ENCODE measurements at places on chromosomes 11 and 22.
A peak's percentile ranks its signal among the peaks of the same experiment; 100 is the strongest.

DNA sequence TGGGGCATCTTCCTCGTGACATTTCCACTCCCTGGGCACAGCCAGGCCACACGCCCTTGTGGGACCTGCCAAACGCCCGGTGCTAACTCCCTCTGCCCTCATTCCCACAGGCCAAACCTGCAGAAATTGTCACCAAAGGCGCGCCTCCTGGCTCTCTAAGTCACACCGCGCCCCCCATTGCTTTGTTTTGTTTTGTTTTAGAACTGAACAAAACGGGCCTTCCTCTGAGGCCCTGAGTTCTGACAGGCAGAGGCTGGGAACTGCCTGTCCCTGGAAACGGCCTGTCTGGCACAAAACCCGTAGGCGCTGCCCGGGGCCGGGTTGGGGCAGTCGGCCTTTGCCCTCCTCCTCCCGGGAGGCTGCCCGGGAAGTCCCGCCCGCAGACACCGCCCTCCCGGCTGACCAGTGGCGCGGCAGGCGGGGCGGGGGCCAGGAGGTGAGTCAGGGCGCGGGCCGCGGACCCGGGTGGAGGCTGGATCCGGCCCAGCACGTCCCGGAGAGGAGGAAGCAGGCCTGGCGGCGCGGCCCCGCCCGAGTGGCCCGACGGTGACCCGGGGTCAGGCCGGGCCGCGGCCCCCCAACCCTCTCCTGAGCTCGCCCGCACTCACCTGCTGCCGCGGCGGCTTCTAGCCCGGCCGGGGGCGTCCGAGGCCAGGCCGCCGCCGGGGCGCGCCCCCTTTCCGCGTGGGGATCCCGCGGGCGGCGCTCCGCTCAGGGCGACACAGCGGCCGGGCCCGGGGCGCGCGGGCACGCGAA lies 465 bp downstream of the SUN2 start:
- DNase-seq: peak; percentile 73

GRCh38 chr11:954392-955153 lies 28.9 kb downstream of the AP2A2 start:
- no peak for DNase-seq

GRCh38 chr22:48600171-48600570 lies 1227.5 kb downstream of the BRD1 start:
- no peak for DNase-seq

- DNase-seq: no peak
Observed at GRCh38 chr11:76269247-76269646, 62.9 kb upstream of the WNT11 start.

DNA sequence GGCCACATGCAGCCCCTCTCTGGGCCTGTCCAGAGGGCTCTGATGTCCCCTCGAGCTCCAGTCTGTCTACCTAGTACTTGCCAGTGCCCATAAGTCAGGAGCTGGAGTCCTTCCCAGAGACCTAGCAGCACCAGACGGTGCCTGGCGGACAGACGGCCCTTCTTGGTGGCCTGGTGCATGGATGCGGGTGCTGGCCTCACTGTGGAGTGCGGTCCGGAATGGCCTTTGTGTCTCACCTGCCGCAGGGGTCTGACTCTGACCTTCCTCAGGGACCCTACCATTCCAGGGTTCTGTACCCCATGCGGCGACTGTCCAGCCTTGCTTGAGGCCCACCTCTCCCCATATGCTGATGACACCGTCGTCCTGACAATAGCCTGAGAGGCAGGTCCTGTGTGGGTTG lies 29.4 kb upstream of the SMIM38 start:
- DNase-seq: no peak

DNA sequence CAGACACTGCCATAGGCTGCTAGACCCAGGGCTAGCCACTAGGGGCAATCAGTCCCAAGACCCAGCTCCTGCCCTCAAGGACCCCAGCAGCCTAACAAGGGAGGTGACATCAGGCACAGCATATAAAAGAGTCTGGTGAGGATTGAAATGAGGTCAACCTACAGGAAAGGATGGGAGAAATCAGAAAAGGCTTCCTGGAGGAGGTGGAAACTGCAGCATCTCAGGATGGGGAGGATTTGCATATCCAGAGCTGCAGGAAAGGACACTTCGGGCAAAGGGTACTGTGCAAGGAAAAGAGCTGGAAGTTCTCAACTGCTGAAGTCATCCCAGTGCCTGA lies 2.9 kb upstream of the ARFGAP2 start:
- peak; percentile 22 for DNase-seq

GRCh38 chr22:18983120-18983651 lies 47.1 kb upstream of the PRODH start:
- no peak for DNase-seq

- DNase-seq: no peak
Observed at GRCh38 chr11:116930177-116930576, 92.8 kb upstream of the APOA1 start.

- DNase-seq: no peak
Observed at GRCh38 chr11:43997022-43997660, 50.6 kb upstream of the ACCSL start.

DNA sequence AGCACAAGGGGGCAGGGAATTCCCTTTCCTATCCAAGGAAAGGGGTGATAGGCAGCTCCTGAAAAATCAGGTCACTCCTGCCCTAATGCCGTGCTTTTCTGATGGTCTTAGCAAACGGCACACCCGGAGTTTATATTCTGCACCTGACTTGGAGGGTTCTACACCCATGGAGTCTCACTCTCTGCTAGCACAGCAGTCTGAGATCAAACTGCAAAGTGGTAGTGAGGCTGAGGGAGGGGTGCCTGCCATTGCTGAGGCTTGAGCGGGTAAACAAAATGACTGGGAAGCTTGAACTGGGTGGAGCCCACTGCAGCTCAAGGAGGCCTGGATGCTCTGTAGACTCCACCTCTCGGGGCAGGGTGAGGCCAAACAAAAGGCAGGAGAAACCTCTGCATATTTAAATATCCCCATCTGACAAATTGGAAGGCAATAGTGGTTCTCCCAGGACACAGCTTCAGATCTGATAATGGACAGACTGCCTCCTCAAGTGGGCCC lies 194.7 kb downstream of the OR4A47 start:
- DNase-seq: no peak

DNA sequence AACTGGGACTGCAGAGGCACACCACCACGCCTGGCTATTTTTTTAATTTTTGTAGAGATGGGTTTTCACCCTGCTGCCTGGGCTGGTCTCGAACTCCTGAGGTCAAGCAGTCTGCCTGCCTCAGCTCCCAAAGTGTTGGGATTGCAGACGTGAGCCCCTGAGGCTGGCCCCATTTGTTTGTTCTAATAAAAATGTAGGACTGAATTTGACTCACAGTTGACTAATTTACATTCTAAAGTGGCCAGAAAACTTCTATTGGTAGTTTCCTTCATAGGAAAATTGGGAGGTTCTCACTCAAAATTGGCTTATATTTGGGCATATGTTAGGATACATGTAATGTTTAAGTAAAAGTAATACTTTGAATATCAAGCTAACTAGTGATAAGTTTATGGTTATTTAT lies 35.0 kb downstream of the PPFIA1 start:
- DNase-seq: no peak

DNA sequence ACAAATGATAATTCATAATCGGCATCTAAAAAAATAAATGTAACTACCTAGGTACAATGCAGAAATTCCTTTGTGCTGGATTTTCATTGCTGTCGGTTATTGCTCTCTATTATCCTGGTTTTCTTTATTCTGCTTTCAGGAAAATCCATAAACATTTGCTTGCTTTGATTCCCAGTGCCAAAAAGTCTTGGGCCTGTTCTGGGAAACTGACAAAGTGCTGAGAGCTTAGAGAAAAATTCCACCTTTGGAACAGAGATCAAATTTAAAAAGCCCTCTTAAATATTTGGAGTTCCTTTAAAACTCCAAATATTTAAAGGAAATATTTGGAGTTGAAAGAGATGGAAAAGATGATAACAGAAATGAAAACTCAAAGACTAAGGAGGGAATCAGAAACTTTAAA lies 87.3 kb upstream of the ZBED5 start:
- no peak for DNase-seq

GRCh38 chr11:20739107-20739506 lies 69.7 kb downstream of the NELL1 start:
- DNase-seq: no peak

DNA sequence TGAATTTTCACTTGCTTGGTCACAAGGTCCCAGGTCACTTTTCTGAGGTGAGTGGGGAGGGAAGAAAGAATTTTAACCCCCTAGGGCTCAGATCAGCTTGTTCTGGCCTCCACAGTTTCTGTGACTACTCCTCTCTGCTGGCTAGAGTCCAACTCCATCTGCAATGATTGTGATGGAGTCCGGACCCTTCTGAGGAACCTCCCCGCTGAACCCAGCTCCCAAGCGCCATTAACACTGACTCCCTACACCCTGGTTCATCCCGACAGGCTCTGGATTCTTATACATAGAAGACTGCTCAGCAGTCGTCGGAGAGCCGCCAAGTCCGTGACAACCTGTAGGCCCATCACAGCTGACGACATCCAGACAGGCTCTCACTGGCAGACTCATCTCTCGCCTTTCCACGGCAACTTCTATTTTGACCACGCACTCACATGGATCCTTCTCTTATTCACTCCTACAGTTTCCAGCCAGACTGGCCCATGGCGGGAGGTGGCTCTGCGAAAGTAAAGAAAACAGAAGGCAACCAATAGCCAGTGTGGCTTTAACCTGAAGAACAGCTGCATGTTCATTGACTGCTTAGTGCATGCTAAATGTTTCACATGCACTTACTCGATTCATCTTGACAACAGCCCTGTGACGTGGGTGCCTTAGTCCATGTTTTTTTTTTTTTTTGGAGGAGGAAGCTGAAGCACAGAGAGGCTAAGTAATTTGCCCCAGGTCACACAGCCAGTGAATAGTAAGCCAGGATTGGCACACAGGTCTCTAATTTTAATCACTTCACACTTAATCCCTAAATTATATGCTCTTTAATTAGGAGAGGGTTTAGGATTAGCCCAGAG lies 68.0 kb upstream of the PRDM11 start:
- DNase-seq: no peak

DNA sequence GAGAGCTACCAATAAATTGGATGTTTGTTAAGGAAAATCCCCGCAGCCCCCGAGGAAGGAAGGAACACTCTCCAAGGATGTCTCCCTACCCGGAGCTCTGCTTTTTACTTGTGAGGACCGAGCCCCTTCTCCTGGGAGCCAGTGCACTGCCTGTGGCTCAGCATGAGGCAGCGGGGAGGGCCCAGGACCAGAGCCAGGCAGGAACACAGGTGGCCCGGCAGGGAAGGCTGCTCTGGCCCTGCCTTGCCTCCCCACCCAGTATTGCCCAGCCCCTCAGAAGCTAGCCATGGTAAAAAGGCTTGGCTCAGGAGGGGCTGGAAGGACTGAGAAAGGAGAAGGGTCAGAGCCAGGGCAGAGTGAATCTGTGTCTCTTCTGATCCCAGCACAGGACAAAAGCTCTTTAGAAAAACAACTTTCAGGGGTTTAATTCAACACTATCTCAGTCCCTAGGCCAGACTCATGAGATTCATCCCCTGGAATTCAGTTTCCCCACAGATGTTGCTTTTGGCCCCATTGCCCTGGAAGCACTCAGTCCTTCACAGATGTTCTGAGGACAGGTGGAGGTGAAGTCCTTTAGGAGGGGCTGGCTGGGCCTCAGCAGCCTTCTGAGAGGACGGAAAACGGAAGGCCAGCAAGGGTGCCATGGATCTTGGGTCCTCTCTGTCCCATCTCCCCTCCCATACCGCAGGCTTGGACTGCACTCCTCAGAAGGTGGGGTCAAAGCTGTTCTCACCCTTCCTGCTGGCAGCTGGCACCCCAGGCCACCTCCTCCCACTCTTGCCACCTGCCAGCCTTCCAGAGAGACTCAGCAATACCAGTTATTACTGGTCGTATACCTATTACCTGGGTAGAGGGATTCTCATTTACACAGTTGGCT lies 318.9 kb downstream of the NTM start:
- DNase-seq: no peak

DNA sequence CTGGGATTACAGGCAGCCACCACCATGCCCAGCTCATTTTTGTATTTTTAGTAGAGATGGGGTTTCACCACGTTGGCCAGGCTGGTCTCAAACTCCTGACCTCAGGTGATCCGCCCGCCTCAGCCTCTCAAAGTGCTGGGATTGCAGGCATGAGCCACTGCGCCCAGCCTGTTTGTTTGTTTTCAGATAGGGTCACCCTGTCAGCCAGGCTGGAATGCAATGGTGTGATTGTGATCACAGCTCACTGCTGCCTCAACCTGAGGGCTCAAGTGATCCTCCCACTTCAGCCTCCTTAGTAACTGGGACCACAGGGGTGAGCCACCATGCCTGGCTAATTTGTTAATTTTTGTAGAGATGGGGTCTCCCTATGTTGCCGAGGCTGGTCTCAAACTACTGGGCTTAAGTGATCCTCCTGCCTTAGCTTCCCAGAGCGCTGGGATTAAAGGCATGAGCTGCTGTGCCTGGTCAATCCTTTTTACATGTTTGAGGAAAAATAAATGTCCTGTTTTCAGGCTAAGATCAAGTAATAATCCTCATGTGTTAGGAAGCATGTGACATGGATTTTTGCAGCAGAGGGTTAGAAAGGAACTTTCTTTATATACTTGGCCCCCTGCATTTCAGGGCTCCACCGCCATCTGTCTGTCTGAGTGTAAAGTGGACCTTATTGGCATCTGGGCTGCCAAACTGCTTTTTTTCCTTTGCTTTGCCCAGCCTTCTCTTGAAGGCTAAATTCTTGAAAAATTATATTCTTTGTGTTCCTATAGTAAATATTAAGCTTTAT lies 4.8 kb upstream of the SLC3A2 start:
- DNase-seq: no peak

DNA sequence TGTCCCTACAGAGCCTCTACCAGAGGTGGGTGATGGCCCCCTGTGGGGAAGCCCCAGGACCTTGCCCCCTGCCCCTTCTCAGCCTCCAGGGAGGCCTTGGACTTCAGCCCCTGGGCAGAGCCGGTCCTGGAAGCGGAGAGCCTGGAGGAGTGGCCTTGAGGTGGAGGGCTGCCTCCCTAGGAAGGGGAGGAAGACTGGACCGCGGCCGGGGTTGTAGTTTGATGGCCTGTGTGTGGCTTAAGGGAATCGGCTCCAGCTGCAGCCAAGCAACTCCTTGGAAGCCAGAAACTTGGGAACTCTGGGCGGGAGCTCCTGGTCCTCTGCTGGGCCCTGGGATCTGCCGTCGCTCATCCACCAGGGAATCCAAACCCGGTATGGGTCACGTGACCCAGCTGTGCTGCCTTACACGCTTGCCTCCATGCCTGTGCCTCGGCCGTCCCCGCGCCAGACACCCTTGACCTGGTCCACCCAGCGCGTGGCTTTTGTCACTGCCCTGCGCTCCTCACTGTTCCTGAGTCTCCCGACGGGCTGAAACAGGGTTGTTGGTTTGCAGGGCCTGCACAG lies 23.5 kb upstream of the ARHGAP8 start:
- no peak for DNase-seq

GRCh38 chr11:107293677-107294344 lies 163.8 kb downstream of the CWF19L2 start:
- no peak for DNase-seq
